ENCODE measurements at places on chromosomes 12 and 14. TPM values are rescaled to one million over a fixed set of nuclear protein-coding genes. Genes with fewer than 3 reads are reported as not detected.

DNA sequence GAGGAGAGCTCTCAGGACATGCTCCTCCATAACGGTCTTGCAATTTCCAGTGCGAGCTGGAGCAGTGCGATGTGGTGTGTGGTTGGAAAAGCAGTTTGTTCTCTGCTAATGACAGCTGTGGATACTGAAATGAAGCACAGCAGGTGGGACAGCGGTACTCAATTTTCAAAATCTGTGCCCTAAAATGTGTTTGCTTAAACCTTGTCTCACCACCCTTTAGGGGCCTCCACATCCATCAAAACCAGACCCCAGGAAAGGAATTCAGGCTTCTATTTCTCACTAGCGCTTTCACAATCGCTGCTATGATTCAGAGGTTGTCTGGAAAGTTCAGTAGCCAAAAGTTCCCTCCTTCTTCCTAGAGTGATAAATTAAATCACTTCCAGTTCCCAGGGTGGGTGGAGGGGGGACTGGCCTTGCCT lies 440.8 kb downstream of the EGLN3 start:
- DNase-seq, result no peak

DNA sequence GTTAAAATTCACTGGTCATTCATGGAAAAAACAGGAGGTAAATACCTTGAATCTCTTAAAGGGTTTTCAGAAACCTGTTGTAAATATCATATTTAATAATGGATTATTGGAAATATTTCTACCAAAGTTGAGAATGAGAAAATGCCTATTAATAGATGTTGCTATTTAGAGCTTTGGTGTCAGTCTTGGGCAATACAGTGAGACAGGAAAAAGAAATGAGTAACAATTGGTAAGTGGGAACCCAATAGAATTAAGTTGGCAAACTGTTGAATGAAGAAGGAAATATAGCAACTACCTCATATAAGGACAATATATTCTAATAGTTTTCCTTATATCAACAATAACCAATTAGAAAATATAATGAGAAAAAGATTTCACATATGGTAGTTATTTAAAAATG lies 78.0 kb downstream of the ATF7IP start:
- no peak for DNase-seq

- DNase-seq, result no peak
Observed at GRCh38 chr12:46154221-46154985, 114.4 kb downstream of the SLC38A1 start.

- DNase-seq, result no peak
Observed at GRCh38 chr12:89521364-89522223, 3.0 kb downstream of the GALNT4 start.

DNA sequence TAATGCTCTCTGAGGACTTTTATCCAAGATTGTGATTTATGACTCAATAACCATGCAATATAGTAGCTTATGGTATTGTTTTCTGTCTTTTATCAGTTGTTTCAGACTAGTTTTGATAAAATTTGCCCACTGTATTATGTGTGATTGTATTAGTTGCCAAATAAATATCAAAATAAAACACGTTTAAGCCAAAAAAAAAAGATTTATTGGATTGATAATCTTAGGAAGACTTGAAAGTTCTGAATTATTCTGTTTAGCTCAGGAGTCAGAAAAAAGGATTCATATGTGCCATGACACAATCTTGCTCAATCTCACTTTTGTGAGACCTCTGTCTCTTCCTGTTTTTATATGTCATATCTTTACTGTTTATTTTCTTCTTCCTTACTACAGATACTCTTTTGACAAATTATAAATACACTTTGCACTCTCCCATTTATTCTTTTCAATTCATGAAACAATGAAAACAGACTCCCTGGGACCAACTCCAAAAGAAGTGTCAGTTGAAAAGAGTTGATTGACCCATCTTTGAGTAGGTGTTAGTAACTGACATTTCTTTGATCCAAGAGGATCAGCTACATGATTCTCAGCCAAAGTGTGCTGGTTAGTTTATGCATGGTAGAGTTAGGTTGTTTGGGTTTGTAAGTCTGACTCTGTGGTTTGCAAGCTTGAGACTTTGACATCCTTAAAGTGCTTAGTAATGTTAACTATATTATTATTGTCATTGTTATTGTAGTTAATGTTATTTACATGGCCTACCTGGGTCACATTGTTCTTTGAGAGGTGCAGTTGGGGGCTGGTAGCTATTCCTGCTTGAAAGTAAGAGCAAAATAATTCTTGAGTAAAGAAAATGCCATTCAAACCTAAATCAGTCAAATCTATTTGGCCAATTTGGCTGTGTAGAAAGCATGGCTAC lies 2.5 kb downstream of the OR6C76 start:
- no peak for DNase-seq

- no peak for DNase-seq
Observed at GRCh38 chr12:22858849-22859570, 234.0 kb downstream of the ETNK1 start.

DNA sequence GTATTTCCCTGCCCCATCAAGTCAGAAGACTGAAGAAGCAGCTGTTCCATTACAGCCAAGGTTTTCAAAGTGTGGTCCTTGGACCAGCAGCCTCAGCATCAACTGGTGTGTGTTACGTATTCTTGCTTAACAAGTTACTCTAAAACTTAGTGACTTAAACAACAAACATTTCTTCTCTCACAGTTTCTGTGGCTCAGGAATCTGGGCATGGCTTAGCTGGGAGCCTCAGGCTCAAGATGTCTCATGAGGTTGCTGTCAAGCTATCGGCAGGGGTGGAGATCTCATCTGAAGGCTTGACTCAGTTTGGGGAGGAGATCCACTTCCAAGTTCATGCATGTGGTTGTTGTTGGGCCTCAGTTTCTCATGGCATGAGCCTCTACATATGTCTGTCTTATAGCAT lies 174.5 kb downstream of the KTN1 start:
- DNase-seq, result no peak

- no peak for DNase-seq
Observed at GRCh38 chr14:51207621-51208020, 32.4 kb upstream of the TMX1 start.

GRCh38 chr12:89349814-89350213 lies 2.5 kb downstream of the DUSP6 start:
- DNase-seq, result no peak

IL23A gene
- total RNA-seq, result not detected

STYK1 gene
- total RNA-seq, result 0.19 TPM

TCL1B gene
- total RNA-seq, result not detected

FBLN5 gene
- total RNA-seq, result 186 TPM

KRT75 gene
- not detected for total RNA-seq
